ENCODE measurements at places on chromosomes 6 and 20.

GRCh38 chr20:19976595-19977372 lies 40.4 kb upstream of the NAA20 start:
- no peak for DNase-seq

DNA sequence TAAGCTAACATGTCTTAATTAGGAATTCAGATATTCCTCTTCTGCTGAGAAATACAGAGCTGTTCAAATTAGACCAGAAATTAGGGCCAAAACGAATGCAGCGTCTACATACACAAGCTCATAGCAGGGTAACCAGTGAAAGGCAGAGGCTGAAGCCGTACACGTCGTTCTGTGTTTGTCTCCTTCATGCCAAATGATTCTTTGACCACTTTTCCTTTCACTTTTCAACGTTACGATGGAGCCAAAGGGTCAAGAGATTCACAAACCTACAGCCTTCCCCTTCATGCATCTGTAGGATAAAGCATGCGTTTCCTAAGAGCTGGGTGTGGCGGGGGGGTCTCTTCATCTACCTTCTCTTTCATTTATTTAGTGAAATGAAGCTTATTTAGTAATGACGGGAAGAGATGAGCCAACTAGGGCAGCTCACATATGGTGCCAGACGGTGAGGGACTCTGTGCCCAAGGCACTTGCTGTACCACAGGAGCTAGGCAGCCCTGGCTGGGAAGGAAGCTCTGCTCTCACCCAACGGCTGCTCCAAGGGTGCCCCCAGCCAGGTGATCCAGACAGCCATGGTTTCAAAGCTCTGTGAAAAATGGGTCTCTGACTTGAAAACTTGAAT lies 178.0 kb downstream of the ATXN1 start:
- DNase-seq = no peak

GRCh38 chr20:47066484-47067270 lies 172.0 kb downstream of the EYA2 start:
- no peak for DNase-seq

DNA sequence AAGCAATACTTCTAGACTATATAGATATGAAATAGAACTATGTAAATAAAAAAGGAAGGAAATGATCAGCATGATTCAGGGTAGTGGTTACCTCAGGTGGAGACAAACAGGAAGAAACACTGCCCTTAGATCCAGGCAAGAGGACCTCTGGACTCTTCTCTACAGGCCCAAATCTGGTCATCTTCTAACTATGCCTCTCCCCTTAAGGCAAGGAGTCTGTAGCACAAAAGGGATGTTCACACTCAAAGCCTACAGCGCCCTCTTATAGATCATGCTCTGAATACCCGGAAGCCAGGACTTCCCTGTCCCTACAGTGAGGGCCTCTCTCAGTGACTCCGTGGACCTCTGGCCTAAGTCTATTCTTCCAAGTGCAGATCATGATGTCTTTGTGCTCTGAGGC lies 30.4 kb upstream of the HIVEP2 start:
- no peak for DNase-seq

GRCh38 chr6:70389261-70389660 lies 24.0 kb upstream of the FAM135A start:
- no peak for DNase-seq

GRCh38 chr6:19571176-19571575 lies 266.0 kb upstream of the ID4 start:
- DNase-seq = no peak

DNA sequence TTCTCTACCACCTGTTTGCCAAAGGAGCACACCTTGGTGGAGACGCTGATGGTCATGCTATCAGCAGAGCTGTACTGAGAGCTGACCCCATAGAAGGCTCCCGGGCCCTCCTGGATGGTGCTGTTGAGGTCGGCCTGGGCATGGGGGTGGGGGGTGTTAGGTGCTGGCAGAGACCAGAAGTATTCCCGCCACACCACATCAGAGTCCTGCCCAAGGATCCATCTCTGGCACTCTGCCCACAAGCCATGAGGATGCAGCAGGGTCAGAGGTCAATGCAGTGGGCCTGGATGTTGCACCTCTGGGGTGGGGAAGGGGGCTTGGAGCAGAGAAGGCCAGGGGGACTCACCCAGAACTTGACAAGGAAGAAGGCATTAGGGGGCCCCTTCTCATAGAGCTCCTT lies 7.4 kb downstream of the RPL10A start:
- DNase-seq = no peak

DNA sequence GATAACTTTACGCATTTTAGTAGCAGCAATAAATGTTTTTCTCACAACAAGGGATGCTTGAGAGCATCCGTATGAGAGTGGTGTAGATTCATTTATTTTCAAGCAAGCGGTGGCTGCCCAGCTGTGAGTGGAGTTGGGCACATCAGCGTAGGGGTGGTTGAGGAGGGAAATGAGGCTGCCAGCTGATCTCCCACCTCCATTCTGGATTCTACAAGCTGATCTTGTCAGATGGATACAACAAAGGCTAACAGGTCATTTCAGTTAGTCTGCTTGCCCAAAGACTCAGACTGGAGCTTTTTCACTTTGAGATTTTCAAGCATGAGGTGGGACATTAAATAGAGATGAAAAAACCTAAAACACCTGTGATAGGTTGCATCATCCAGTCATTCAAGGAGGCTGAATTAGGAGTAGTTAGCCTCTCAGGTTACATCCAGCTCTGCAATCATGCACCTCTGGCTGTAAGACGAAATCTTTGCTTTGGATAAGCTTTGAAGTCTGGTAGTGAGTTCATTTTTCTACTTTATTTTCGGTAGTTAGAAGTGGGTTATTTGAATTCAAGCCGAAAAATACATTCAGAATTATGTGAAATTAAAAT lies 1.9 kb upstream of the BACH2 start:
- no peak for DNase-seq

GRCh38 chr6:36694616-36695015 lies 3.0 kb upstream of the RAB44 start:
- no peak for DNase-seq

DNA sequence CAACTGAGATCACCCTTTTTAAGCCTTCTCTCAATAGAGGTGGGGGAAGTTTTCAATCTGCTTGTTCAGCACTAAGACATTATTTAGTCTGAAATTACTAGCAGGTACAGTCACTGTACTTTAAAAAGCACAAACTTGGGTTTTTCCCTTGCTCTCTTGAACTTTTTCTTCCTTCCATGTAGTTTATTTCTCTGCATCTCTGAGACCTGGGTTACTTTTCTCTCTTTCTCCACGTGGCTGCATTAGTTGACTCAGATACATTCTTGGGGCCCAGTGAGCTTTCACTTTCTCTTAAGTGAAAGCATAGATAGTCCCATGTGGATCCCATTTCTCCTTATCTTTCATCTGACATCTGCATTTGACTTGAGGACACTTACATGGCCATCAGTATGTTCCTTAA lies 433.9 kb upstream of the MAP3K7 start:
- peak; percentile 3 for DNase-seq

DNA sequence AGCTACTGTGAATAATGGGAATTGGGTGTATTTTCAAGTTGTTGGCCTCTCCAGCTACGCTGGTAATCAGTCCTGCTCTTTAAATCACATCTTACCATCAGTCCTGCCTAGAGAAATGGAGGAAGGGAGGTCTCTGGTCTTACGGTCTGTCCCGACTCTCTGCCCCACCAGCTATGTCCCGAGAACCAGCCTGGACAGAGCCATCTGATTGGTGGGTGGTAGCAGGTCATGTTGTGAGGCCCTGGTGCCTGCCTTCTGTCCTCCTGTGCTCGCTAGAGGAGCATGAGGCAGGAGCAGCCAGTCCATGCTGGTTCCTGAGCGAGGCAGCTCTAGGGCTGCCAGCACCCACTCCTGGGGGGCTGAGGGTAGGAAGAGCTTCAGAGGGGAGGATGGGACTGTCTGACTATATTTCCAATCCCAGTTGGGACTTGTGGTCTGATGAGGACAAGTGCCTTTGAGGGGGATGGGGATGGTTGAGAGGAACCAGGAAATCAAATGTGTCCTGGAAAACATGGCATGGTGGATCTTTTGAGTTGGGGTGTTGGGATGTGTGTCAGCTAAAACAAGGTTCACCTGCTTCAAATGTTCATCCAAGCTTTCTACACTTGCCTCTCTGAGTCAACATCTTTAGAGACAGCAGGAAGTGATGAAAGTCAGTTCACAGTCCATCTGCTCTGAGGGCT lies 33.0 kb downstream of the SYNJ2 start:
- no peak for DNase-seq

DNA sequence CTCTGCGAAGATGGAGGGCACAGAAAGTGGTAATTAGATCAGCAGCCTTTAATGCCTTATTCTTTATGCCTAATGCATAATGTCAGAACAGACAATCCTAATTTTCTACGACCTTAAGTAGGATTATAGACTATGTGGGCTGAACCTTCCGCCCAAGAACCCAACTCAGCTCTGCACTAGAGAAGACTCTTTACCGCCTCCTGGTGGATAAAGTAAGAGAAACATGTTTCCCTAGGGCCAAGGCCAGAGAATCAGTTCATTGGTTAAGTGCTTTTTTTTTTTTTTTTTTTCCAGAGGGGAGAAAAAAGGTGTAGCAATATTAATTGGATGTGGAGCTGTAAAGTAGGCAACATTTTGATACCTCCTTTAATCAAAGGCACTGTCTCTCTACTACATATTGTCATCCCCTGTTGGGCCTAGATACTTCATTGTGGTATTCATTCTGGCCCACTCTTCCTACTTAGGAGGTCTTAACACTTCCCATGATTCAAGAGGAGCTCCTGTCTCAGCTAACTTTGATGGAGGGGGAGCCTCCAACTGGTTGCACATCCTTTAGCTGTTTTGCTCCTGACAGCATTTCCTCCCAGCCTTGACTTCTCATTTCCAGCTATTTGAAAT lies 124.9 kb upstream of the NRN1 start:
- peak; percentile 10 for DNase-seq

GRCh38 chr6:33123732-33124524 lies 48.1 kb downstream of the HLA-DPB1 start:
- no peak for DNase-seq

GRCh38 chr6:82711105-82711827 lies 347.6 kb downstream of the TPBG start:
- DNase-seq = no peak

- DNase-seq = no peak
Measured at GRCh38 chr20:36008461-36009035, 40.2 kb downstream of the CNBD2 start.

DNA sequence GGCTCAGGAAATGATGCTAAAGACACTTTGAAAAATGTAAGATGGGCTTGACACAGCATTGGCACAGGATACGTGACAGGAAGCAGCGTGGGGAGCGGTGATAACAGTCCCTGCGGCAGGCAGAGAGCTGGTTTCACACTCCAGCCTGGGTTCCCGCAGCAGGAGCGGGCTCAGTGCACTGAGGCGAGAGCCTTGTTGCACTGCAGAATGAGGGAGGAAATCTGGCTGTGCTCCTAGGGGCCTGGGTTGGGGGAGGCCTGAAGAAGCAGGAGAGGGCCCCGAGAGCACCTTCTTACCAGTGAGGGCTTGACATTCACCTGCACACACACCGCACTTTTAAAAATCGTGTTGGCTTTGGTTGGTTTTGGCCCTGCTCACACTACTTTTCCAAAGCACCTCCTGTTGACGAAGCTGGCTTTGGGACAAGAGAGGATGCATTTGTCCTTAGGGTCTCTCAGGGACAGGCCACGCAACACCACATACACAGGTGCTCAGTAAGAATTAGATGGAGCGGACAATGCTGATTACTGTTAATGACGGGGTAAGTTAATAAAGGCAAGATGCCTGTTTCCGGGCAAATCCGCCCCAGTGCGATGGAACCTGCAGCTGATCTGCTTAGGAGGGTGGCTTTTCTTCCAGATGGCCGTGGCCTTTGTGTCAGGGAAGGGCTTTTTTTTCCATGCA lies 49.4 kb upstream of the ARMC2 start:
- no peak for DNase-seq

GRCh38 chr6:153771577-153771976 lies 267.5 kb upstream of the OPRM1 start:
- no peak for DNase-seq

DNA sequence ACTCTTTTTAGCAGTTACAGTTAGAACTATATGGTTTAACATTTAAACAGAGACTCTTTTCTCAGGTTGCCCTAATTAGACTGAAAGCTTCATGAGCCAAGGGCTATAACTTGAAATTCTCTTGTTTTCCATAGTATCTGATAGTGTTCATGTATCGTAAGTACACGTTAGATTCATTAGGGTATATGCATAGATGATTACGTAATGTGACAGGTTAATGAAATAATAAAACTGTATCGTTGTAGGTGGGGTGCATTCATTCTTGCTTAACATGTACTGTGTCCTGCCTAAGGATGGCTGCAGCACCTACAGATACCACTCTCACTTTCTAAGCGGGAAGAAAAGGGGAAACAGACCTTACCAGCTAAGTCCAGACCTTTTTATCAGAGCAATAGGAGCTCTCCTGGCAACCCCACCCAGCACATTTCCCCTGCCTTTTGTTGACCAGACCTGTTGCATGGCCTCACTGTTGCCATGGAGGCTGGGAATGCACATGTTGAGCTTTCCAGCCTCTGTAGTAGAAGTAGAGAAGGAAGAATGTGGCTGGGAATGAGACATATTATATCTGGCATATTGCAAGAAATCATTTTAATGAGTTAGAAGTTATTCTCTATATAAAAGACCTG lies 83.0 kb downstream of the MAP3K4 start:
- DNase-seq = no peak

- no peak for DNase-seq
Measured at GRCh38 chr6:14593286-14593685, 475.7 kb downstream of the CD83 start.

GRCh38 chr6:104941729-104942091 lies 15.2 kb upstream of the LIN28B start:
- no peak for DNase-seq

- no peak for DNase-seq
Measured at GRCh38 chr20:59667981-59668515, 63.7 kb downstream of the PHACTR3 start.

DNA sequence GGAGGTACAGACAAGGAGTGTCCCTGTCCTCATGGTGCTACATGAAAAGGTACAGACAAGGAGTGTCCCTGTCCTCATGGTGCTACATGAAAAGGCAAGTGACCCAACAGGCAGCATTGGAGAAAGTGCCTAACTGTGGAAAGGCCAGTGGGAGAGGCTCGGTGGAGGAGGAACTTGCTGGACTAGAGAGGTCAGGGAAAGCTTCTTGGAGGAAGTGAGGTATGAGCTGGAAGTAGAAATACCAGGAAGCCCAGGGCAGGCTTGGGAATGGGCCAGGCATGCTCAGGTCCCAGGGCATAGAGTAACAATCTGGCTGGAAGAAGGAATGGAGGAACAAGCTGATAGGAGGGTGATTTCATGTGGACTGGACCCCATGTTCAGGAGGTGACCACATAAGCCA lies 59.8 kb upstream of the FNDC1 start:
- no peak for DNase-seq

GRCh38 chr6:159969921-159970320 lies 1.0 kb downstream of the IGF2R start:
- no peak for DNase-seq

GRCh38 chr6:127216810-127217789 lies 49.6 kb upstream of the RNF146 start:
- DNase-seq = no peak

All from GM12891 (cell line).